ENCODE measurements at places on chromosomes 12 and 14.

- no peak for ATAC-seq
These were observed 6.0 kb downstream of the HMGA2 start for GRCh38 chr12:65830305-65830704.

- ATAC-seq, result no peak
These were observed 17.0 kb upstream of the NUDT4 start for GRCh38 chr12:93360688-93361087.

GRCh38 chr14:54590481-54590880 is 23.6 kb downstream of the SAMD4A start:
- ATAC-seq, result no peak

- no peak for ATAC-seq
These were observed 12.7 kb downstream of the TGFB3 start for GRCh38 chr14:75969126-75969525.

GRCh38 chr12:44874981-44875416 is 1.1 kb downstream of the NELL2 start:
- ATAC-seq, result peak; percentile 11

Measured in esophagus mucosa (tissue), 1 donor.